Activated naive CD8-positive, alpha-beta T cell treated with anti-CD3 and anti-CD28 coated beads, Interleukin-2, amount 50 U/mL, for 24 hours (primary cell): ENCODE measurements at places on chromosomes 1 and 21.

DNA sequence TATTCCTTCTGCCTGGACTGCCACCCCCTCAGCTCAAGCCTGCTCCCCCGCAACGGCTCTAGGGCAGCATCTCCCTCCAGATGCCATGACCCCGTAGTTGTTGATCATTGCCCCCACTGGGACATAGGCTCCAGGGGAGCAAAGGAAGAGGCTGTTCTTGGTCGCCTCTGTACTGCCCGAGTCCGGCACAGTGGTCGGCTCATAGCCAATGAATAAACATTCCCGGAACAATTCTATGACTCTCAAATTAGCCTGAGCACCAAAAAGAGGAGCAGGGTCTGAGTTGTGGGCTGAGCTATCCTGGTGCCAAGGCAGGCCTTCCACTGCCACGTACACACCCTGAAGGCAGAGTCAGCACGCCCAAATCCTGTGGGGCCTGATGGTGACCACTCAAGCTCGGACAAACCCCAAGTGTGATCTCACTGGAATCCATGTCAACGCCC is 33.1 kb downstream of the CAPZB start:
- H3K36me3 ChIP-seq = peaks cover 17% of the 10 kb centered on the region
- peak overlapping the region; percentile 63 for H3K27ac ChIP-seq
- H3K4me1 ChIP-seq = peaks cover 94% of the 10 kb centered on the region
- no peaks in the 10 kb centered on the region for H3K27me3 ChIP-seq
- no peak for DNase-seq

- peak; percentile 71 for DNase-seq
- H3K27ac ChIP-seq = peak within 1 kb of the TSS; percentile 45
- H3K27me3 ChIP-seq = peaks cover 13% of the 10 kb centered on the region
- peaks cover 14% of the 10 kb centered on the region for H3K4me1 ChIP-seq
Observed at GRCh38 chr1:207454046-207454964, at the start of gene CR2. Gene CR2 (plus strand): TSS chr1:207454328. CDS start chr1:207454419, 91 bp downstream.

DNA sequence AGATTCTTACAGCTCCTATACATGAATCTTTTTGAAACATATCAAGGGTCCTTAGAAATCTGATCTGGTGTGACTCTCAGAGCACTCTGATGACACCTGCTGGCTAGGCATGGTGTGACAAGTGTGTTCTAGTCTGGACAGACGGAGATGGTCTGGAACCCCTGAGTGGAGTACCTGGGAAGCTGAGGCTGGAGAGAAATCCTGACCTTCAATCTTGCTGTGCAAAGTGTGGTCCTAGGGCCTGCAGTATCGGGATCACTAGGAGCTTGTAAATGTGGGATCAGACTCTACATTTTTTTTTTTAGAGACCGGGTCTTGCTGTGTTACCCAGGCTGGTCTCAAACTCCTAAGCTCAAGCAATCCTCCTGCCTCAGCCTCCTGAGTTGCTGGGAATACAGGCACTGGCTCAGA is 78.6 kb upstream of the SOD1 start:
- H3K27ac ChIP-seq = no peak overlapping the region
- peak; percentile 81 for DNase-seq
- no peak overlapping the region for H3K4me3 ChIP-seq
- peaks cover 2% of the 10 kb centered on the region for H3K27me3 ChIP-seq

- H3K4me1 ChIP-seq = peaks cover 63% of the 10 kb centered on the region
- DNase-seq = no peak
- peaks cover 2% of the 10 kb centered on the region for H3K27me3 ChIP-seq
- peaks cover 29% of the 10 kb centered on the region for H3K36me3 ChIP-seq
- peak overlapping the region; percentile 85 for H3K4me3 ChIP-seq
Observed at GRCh38 chr21:34887105-34887442, 162.0 kb downstream of the RUNX1 start.

DNA sequence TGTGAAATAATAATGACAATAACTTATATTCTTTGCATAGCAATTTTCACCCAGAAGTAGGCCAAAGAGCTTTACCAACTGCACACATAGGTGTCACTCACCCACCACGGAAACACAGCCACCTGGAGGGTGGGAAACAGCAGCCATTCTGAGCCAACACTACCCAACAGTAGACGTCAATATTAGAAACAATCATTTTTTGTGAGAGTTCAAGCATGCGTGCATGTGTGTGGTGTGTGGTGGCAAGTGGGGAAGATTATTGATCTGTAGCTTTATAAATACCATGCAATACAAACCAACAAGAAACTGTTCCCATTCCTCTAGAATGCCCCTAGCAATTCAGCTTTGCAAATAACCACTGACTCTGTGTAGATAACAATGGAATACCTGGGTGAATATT is 19.1 kb downstream of the PROX1 start:
- H3K4me1 ChIP-seq = no peaks in the 10 kb centered on the region
- H3K4me3 ChIP-seq = no peak overlapping the region
- no peak overlapping the region for H3K27ac ChIP-seq
- no peak for DNase-seq
- peaks cover 1% of the 10 kb centered on the region for H3K27me3 ChIP-seq
- no peaks in the 10 kb centered on the region for H3K36me3 ChIP-seq

DNA sequence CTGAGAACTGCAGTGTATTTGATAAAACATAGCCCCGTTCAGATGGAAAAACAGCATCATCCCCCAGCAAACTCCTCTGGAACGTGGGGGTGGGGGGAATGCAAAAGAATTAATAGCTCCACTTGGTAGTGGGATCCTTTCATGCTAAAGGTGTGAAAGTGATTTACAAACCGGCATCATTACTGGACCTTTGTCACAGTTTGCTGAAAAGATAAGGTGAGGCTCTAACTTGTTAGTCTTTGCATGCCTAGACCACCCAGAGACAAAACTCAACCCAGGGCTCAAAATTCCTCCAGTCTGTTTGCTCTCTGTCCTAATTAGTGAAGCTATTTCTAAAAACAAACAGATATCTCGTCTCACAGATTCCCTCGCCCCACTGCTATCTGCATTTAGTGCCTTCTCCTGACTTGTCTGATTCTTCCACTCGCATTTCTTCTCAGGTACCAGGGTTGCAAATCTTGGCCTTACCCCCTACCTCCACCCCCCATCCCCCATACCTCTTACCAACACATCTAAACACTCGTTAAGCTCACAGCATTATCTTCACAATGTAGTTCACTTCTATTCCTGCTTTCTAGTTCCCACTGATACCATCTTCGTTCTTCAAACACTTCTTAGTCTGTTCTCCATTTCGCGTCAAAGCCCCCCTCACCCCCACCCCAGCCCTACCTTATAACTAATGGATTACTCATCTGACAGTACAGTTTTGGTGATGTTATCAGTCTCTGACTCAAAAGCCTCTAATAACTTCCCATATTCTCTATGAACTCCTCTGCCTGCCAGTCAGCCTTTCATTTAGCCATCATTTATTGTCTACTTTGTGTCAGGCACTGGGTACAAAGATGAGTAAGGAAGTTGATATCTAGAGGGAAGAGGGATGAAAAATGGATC is 11.8 kb downstream of the IER5 start:
- peak overlapping the region; percentile 99 for H3K27ac ChIP-seq
- no peaks in the 10 kb centered on the region for H3K27me3 ChIP-seq
- peaks cover 7% of the 10 kb centered on the region for H3K36me3 ChIP-seq
- peak overlapping the region; percentile 76 for H3K4me3 ChIP-seq

- H3K27ac ChIP-seq = no peak overlapping the region
- no peaks in the 10 kb centered on the region for H3K4me1 ChIP-seq
- H3K4me3 ChIP-seq = no peak overlapping the region
Observed at GRCh38 chr1:226921504-226921903, 18.6 kb upstream of the COQ8A start.

DNA sequence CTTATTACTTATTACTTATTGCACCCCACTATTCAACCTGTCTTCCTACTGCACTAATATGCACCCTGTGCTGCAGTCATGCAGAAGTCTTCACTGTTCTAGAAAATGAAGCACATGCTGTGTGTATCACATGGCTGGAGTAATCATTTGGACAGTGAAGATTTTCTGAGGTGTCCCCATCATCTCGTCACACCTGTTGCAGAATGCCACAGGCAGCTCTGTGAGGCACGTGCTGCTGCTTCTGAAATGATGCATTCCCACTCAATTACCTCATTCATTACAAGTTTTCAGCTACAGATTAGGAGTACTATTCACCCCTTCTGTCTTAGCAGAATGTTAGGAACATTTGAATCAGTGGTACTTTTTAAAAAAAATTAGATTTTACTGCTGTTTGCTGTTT is 325.7 kb upstream of the ST6GALNAC5 start:
- H3K4me1 ChIP-seq = no peaks in the 10 kb centered on the region
- H3K4me3 ChIP-seq = no peak overlapping the region
- no peak for DNase-seq
- H3K36me3 ChIP-seq = no peaks in the 10 kb centered on the region
- H3K27me3 ChIP-seq = peaks cover 1% of the 10 kb centered on the region

GRCh38 chr1:245168906-245169305 is 14.1 kb downstream of the KIF26B start:
- no peak for DNase-seq
- H3K4me1 ChIP-seq = no peaks in the 10 kb centered on the region
- H3K36me3 ChIP-seq = no peaks in the 10 kb centered on the region
- H3K27ac ChIP-seq = no peak overlapping the region
- peaks cover 48% of the 10 kb centered on the region for H3K27me3 ChIP-seq

DNA sequence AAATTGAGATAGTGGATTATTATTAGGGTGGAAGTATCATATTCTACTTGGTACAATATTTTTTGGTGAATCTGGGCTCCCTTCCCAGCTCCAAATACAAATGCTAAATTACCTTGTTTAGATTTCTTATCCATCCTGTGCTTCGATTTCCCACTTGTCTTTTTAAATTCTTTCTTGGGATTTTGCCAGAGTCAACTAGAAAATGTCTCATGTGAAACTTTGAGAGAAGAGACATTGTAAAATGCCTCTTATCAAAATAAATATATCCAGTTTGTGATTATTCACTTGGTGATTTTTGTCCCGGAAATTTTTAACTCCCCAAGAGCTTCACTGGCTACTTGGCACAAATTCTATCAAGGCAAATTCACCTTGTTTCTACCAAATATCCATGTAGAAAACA is 202.0 kb downstream of the FMN2 start:
- no peak overlapping the region for H3K27ac ChIP-seq
- DNase-seq = no peak
- no peaks in the 10 kb centered on the region for H3K36me3 ChIP-seq
- no peak overlapping the region for H3K4me3 ChIP-seq
- no peaks in the 10 kb centered on the region for H3K27me3 ChIP-seq

DNA sequence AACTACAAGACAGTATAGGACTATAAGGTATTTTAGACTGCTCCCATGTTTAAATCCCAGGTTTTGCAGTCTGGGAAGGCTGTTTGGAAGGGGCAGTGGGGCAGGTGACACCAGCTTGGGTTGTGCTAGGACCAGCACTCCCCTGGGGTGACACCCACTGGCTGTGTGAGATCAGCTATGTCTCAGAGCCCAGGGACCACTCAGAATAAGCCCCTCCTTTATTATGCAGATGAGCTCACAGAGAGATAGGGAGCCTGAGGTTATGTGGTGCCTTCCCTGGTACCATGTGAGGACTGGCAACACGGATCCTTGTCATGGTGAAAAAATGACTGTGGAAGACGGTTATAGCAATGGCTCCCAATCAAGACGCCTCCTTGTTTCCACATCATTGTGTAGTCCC is 71.0 kb downstream of the NENF start:
- H3K4me1 ChIP-seq = no peaks in the 10 kb centered on the region
- no peak overlapping the region for H3K27ac ChIP-seq
- no peak for DNase-seq
- H3K36me3 ChIP-seq = no peaks in the 10 kb centered on the region
- peaks cover 6% of the 10 kb centered on the region for H3K27me3 ChIP-seq

- peaks cover 61% of the 10 kb centered on the region for H3K36me3 ChIP-seq
- H3K4me3 ChIP-seq = no peak overlapping the region
- H3K27ac ChIP-seq = no peak overlapping the region
- no peaks in the 10 kb centered on the region for H3K27me3 ChIP-seq
- DNase-seq = no peak
Observed at GRCh38 chr1:243582326-243582725, 267.7 kb downstream of the AKT3 start.

- H3K36me3 ChIP-seq = no peaks in the 10 kb centered on the region
- H3K27me3 ChIP-seq = peaks cover 2% of the 10 kb centered on the region
- H3K4me3 ChIP-seq = no peak overlapping the region
- DNase-seq = no peak
- no peak overlapping the region for H3K27ac ChIP-seq
- H3K4me1 ChIP-seq = peaks cover 12% of the 10 kb centered on the region
Observed at GRCh38 chr1:53584777-53585107, 125.5 kb downstream of the DMRTB1 start.

- H3K27ac ChIP-seq = no peak overlapping the region
- no peaks in the 10 kb centered on the region for H3K36me3 ChIP-seq
- peaks cover 8% of the 10 kb centered on the region for H3K4me1 ChIP-seq
- peaks cover 3% of the 10 kb centered on the region for H3K27me3 ChIP-seq
- no peak overlapping the region for H3K4me3 ChIP-seq
- no peak for DNase-seq
Observed at GRCh38 chr1:214418391-214418790, 133.0 kb downstream of the PTPN14 start.

- peaks cover 7% of the 10 kb centered on the region for H3K36me3 ChIP-seq
- H3K27ac ChIP-seq = peak overlapping the region; percentile 54
- peak overlapping the region; percentile 83 for H3K4me3 ChIP-seq
- no peaks in the 10 kb centered on the region for H3K27me3 ChIP-seq
Observed at GRCh38 chr1:12019858-12020509, 686 bp downstream of the MIIP start.

DNA sequence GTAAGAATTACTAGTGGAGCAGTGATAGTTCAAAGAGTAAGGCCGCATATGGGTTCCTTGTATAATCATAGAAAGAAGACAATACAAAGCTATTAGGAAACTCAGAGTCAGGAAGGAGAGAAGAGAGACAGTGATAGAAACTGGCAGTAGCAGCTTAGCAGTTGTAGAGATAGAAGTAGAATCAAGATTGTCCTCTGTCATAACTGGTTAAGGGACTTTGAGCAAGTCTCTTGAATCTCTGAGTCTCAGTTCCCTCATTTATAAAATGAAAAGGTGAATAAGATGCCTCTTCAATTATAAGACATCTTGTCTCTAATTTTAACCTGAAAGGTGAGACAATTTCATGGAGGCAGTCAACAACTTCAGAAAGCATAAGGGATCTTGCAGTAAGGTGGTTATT is 6.5 kb upstream of the RALGPS2 start:
- H3K4me3 ChIP-seq = no peak overlapping the region
- no peak for DNase-seq
- no peaks in the 10 kb centered on the region for H3K4me1 ChIP-seq
- no peak overlapping the region for H3K27ac ChIP-seq
- no peaks in the 10 kb centered on the region for H3K36me3 ChIP-seq

DNA sequence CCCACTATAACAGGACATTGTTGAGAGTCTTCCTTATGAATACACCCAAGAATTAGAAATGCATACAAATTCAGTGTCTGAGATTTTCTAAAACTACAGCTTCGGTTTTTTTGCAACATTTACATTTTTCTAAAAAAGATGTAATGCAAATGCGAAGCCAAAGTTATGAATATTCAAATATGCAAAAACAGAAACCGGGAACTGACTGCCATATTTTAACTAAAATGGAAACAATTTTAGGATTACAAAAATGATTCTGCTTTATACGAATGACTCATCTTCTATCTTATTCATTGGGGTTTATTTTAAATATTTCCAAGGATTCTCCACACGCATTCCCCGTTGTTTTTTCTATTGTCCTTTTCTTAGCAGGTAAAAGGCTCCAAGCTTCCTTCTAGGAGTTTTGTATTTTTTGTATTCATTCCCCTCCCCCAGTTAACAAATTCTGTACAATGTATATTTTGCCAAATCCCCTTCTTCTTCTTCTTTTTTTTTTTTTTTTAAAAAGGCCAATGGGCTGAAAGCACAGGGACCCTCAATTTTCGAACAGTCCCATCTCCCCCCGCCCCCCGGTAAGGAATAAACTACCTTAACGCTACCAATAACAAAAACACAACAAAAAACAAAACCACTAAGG is 1.0 kb downstream of the ARPC5 start:
- peak overlapping the region; percentile 99 for H3K27ac ChIP-seq
- peak overlapping the region; percentile 99 for H3K4me3 ChIP-seq
- H3K4me1 ChIP-seq = peaks cover 43% of the 10 kb centered on the region
- DNase-seq = no peak
- peaks cover 12% of the 10 kb centered on the region for H3K27me3 ChIP-seq
